Femur (tissue), 1 donor: ENCODE measurements at places on chromosomes 4 and X.

DNA sequence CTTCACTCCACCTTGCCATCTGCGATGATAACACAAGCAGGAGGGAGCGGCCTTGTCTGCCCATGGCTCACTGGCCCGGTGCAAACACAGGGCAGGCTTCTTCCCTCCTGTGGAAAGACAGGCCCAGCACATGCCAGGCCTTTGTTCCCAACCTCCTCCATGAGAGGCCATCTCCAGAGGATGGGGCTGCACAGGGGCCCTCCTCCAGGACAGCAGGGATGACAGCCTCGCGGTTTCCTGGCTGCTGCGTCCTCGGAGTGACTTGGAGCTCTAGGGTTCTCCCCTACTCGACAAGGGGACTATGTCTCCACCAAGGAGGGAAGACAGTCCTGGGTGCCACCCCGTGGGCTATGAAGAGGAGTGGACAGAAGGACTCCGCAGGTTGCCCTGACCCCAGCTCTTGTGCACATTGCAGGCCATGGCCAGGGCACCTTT lies 21.8 kb downstream of the RNF212 start:
- no peak for DNase-seq

GRCh38 chr4:3342182-3342854 lies 49.5 kb downstream of the RGS12 start:
- DNase-seq: peak; percentile 13

GRCh38 chrX:17750436-17750835 lies 13.1 kb downstream of the SCML1 start:
- DNase-seq: no peak

- no peak for DNase-seq
Observed at GRCh38 chr4:159764343-159764952, 661.6 kb downstream of the RAPGEF2 start.

GRCh38 chr4:112647785-112648184 lies 10.8 kb downstream of the LARP7 start:
- no peak for DNase-seq

GRCh38 chr4:71107726-71108125 lies 114.3 kb downstream of the DCK start:
- DNase-seq: no peak

DNA sequence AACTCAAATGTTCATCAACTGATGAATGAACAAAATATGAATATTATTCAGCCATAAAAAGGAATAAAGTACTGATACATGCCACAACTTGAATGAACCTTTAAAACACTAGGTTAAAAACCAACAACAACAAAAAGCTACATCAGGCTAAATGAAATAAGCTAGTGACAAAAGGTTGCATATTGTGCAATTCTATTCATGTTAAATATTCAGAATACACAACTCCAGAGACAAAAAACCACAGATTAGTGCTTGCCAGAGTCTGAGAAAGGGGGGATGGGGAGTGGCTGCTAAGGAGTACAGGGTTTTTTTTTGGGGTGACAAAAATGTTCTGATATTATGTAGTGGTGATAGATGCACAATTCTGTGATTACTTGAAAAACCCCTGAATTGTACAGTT lies 58.5 kb downstream of the HAUS3 start:
- no peak for DNase-seq

- DNase-seq: peak; percentile 33
Observed at GRCh38 chrX:119150163-119151050, 22.8 kb upstream of the KIAA1210 start.

- DNase-seq: no peak
Observed at GRCh38 chr4:141524116-141524515, 112.3 kb upstream of the IL15 start.

GRCh38 chr4:122619611-122620010 lies 1.3 kb downstream of the IL21 start:
- no peak for DNase-seq
